Stimulated activated CD8-positive, alpha-beta memory T cell treated with anti-CD3 and anti-CD28 coated beads, Interleukin-2, amount 100 ng/mL, for 1 hour (primary cell): ENCODE measurements at places on chromosomes 13 and 19.

- DNase-seq: peak; percentile 10
Observed at GRCh38 chr19:37007587-37008220, 70.5 kb upstream of the ZNF420 start.

DNA sequence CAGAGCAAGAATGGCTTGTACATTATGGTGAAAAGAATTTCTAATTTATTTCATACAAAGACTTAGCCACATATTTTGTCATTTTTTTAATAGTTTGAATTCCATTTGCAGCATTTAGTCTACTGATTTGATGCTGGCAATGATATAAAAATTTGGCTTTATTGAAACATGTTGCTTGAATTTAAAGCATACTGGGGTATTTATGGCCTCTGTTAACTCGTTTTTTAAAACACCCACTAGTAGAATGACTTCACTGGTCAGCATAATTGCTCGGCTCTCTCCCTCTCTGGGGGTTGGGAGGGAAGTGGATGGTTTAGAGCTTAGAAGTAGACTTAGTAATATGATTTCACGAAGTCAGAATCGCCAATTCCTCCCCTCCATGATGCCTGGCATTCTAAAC lies 354.9 kb upstream of the HTR2A start:
- no peak for DNase-seq

DNA sequence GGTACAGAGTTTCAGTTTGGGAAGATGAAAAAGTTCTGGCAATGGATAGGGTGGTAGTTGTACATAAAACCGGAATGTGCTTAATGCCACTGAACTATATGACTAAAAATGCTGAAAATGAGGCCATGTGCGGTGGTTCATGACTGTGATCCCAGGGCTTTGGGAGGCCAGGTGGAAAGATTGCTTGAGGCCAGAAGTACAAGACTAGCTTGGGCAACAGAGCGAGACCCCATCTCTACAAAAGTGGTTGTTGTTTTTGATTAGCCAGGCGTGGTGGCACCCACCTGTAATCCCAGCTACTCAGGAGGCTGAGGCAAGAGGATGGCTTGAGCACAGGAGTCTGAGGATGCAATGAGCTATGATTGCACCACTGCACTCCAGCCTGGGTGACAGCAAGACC lies 12.8 kb downstream of the SMAD9 start:
- DNase-seq: no peak

GRCh38 chr13:98906746-98907502 lies 70.9 kb downstream of the DOCK9 start:
- no peak for DNase-seq

- no peak for DNase-seq
Observed at GRCh38 chr13:46373623-46374022, 13.4 kb downstream of the RUBCNL start.

DNA sequence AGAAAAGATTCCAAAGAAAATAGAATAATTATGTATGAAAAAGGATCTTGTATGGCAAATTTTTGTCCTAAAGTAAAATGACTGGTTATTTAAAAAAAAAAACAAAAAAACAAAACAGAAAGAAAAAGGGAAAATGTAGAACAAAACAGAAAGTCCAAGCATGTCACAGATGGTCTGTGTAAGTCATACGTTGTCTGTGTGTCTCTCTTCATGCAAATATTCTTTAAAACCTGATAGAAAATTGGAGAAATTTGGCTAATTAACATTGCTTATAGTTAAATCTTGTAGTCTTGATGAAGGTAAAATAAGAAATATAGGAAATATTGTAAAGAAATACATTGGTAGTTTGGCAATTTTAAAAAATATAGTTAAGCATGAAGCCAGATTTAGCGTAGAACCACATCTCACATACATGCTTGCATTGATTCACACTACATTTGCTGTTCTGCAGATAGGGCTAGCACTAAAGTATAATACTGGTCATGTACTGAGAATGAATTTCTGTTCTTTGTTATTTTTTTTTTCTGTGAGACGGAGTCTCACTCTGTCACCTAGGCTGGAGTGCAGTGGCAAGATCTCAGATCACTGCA lies 58.4 kb downstream of the SPRYD7 start:
- no peak for DNase-seq

- DNase-seq: no peak
Observed at GRCh38 chr13:42064966-42065365, 16.5 kb downstream of the DGKH start.

- no peak for DNase-seq
Observed at GRCh38 chr13:26760832-26761582, 421 bp upstream of the GPR12 start.

DNA sequence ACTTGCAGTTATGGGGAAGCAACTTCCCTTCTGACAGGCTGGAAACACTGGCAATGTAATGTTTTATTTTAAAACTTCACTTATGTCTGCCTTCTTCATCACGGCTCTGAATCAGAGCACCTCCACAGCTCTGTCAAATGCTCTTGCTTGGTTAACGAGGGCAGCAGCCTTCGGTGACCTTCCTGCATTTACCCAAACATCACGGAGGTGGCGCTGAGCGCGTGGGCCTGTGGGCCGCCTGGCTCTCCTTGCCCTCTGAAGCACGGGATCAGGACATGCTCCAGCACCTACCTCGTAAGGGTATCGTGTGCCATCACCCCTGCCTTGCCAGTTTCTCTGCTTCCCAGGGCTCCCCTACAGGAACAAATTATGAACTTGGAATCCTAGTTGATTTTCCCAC lies 310.0 kb downstream of the TEX29 start:
- DNase-seq: no peak

- DNase-seq: no peak
Observed at GRCh38 chr13:94799299-94799698, 87.0 kb upstream of the SOX21 start.

GRCh38 chr13:41060724-41061074 lies 610 bp upstream of the WBP4 start:
- peak; percentile 63 for DNase-seq

DNA sequence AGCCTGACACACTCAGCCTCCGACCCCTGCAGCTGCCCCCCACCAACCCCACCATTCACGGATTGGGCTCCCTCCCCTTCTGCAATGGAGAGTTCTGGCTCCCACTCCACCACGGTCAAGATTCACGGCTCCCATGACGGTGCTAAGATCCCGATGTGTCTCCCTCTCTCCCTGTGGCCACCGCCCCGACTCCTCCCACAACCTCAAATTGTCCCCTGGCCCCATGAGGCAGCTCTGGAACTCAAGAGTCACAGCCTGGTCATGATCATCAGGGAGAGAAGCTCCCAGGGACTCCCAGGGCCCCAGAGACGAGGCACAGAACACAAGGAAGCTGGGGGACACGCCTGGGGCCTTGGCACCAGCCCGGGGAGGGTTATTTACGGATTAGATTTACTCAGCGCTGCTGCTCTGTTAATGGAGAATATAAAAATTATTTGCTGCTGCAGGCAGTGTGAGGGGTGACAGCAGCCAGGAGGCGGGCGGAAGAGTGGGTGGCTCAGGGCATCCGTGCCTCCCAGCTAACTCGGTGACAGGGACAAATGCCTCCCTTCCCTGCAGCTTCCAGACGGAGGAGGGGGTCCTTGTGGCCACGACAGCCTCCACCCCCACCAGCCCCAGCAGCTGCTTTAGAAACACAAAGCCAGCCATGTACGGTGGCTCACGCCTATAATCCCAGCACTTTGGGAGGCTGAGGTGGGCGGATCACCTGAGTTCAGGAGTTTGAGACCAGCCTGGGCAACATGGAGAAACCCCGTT lies 184.2 kb downstream of the PTPRS start:
- no peak for DNase-seq

DNA sequence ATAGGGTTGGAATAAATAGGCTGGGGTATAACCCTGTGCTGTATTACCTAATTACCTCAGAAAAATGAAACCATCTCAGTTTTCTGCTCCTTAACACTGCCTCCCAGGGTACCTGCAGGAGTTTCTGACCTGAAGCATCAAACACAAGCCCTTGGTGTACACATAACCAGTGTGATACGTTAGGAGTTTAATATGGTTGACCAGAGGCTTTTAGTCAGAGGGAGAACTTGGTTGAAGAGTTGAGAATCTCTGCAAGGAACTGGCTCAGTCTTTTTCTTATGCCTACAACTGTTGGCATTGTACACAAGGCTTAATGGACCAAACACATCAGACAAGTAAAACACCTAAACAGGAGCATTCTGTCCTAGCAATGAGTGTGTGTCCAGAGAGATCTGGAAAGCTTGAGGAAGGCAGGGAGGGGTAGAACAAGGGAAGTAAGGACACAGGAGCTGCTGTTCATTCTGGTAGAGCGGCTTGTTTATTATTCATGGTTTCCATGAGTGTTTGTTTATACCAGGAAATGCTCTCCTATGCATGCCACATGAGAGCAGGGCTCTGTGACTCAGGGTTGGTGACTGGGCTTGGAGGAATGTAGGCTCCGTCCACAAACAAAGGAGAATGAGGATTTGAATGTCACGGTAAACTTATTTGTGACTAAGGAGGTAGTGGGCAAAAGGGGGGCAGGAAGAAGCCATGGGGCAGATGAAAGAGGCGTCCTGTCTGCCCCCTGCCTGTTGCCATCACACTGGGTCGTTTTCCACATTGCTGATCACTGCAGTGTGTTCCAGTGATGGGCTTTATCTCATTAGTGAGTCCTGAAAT lies 11.9 kb upstream of the SPATA13 start:
- no peak for DNase-seq

- no peak for DNase-seq
Observed at GRCh38 chr19:21423057-21424041, 26.4 kb downstream of the ZNF493 start.

DNA sequence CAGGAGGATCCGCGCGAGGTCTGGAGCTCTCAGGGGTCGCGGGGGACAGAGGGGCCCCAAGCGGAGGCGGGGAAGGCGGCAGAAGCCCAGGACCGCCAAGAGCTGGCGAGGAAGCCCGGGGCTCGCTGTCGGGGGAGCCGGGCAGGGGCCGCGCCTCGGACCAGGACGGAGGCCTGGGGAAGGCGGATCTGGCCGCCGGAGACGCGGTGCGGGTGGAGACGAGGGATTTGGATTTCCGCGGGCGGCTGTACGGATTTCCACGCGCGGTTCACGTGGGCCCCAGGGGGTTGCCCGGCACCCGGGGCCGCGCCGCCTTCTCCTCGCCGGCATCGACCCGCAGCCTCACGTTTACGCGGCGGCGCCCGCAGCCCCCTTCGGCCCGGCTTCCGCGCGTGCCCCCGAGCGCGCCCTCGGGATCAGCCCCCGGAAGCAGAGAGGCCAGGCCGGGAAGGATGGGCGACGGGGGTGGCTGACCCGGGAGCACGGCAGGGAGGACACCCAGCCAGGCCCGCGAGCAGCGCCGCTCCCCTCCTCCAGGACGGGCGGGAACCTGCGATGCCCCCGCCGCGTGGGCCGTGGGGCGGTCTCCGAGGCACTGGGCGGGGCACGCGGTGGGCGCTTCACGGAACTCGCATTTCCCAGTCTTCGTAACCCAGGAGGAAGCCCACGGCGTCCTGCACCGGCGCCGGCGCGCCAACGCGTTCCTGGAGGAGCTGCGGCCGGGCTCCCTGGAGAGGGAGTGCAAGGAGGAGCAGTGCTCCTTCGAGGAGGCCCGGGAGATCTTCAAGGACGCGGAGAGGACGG lies 4.7 kb downstream of the F7 start:
- DNase-seq: no peak

GRCh38 chr19:9801976-9802375 lies 16.9 kb downstream of the FBXL12 start:
- DNase-seq: no peak

DNA sequence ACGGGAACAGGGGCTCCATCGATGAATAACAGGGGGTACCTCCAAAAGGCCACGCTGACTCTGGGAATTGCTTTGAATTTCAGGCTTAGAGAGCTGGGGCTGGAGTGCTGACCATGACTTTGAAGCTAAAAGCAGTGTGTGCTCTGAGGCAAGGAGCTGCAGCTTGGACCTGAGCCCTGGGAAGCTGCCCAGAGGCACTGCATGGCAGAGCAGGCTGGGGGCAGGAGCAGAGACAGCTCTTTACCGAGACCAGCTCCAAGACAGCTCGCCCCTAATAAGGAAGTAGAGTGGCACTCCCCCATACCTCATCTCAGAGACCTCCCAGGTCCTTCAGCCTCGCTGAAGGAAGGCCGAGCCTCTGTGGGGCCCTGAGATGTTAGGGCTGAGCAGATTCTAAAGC lies 200.2 kb downstream of the COL4A1 start:
- DNase-seq: no peak

DNA sequence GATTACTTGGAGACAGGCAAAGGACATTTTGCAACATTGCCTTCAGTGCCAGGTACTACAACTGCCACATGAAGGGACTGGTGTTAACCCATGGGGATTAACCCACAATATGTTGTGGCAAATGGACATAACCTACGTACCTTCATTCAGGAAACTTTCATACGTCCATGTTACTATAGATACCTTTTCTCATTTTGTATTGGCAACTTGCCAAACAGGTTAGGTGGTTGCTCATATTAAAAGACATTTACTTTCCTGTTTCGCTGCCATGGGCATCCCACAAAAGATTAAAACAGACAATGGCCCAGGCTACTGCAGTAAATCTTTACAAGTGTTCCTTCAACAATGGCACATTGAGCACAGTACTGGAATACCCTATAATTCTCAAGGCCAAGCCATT lies 925.3 kb downstream of the SLITRK6 start:
- DNase-seq: no peak

DNA sequence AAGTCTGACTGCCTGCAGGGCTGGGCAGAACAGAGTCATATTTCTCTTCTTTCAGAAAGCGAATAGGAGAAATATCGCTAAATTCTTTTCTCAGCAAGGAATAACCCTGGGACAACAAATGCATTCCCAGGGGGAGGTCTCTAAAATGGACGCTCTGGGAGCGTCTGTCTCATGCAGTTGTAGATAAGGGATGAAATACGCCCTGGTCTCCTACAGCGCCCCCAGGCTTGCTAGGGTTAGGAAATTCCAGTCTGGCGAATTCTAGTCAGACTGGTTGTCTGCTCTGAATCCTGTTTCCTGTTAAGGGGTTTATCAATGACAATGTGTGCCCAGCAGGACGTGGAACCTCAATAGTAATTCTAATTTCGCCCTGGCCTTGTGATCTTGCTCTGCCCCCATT lies 1214.1 kb downstream of the DIAPH3 start:
- no peak for DNase-seq
